ENCODE measurements at places on chromosomes 12 and 14. TPM values are rescaled to one million over a fixed set of nuclear protein-coding genes. Genes with fewer than 3 reads are reported as not detected.

Gene SMOC1
- 0.12 TPM for total RNA-seq

- peak; percentile 89 for DNase-seq
These were observed 43.2 kb downstream of the KRT80 start for GRCh38 chr12:52148464-52149181.

- DNase-seq, result no peak
These were observed 214.2 kb downstream of the CACNA1C start for GRCh38 chr12:2266666-2267620.

GRCh38 chr12:1391722-1392121 lies 202.7 kb downstream of the FBXL14 start:
- no peak for DNase-seq

Gene BAZ1A
- total RNA-seq, result 34.2 TPM

DNA sequence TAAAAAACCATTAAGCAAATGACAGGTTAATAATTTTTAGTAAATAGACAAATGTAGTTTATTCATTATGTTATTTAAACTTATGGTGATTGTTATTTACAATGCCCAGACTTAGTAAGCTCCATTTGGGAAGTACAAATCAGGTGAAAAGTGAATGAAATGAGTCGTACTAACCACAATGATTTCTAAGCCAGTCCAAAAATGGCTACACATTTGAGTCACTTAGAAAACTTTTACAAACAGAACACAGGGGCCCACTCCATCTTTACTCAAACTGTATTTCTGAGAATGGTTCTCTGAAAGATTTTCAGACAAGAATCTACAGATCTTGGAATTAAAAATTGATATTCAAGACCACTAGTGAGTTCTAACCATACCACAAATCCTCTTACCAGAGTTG lies 653.3 kb upstream of the MIS18BP1 start:
- no peak for DNase-seq

GRCh38 chr12:76247026-76247646 lies 101.1 kb downstream of the BBS10 start:
- DNase-seq, result no peak

GRCh38 chr14:60245380-60246177 lies 3.4 kb upstream of the PPM1A start:
- no peak for DNase-seq

DNA sequence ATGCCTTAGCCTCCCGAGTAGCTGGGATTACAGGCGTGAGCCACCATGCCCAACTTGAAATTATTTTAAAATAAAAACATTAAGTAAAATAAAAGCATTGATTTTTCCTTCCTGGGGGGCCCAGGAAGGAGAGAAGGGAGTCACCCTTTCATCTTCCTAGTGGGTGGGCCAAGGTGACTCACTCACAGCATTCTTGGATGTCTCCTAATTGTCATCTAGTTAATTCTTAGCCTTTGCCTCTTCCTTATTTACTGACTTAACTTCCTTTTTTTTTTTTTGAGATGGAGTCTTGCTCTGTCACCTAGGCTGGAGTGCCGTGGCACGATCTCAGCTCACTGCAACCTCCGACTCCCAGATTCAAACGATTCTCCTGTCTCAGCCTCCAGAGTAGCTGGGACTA lies 29.2 kb downstream of the TMEM120B start:
- no peak for DNase-seq

Gene FAM186B
- 3.8 TPM for total RNA-seq

- peak; percentile 91 for DNase-seq
These were observed at the start of gene BLOC1S1 for GRCh38 chr12:55715833-55716581. BLOC1S1 (plus strand) TSS chr12:55716046; CDS start chr12:55716052, 6 bp downstream.

GRCh38 chr12:54047160-54047963 lies 6.3 kb upstream of the HOXC4 start:
- DNase-seq, result no peak

DNA sequence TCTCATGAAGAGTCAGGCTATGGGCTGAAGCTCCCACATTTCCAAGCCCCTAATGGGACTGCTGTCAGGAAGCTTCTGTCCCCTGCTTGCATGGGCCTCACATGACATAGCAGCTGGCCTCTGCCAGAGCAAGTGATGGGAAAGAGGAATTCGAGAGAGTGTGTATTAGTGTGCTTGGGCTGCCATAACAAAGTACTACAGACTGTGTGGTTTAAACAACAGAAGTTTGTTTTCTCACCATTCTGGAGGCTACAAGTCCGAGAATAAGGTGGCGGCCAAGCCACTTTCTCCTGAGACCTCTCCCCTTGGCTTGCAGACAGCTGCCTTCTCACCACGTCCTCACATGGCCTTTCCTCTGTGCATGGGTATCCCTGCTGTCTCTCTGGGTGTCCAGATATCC lies 274.4 kb downstream of the NUAK1 start:
- DNase-seq, result no peak

- DNase-seq, result peak; percentile 75
These were observed 36.9 kb upstream of the PRMT8 start for GRCh38 chr12:3453990-3454680.

Gene SOAT2
- total RNA-seq, result 0.06 TPM

Gene IRAK3
- total RNA-seq, result 0.02 TPM

DNA sequence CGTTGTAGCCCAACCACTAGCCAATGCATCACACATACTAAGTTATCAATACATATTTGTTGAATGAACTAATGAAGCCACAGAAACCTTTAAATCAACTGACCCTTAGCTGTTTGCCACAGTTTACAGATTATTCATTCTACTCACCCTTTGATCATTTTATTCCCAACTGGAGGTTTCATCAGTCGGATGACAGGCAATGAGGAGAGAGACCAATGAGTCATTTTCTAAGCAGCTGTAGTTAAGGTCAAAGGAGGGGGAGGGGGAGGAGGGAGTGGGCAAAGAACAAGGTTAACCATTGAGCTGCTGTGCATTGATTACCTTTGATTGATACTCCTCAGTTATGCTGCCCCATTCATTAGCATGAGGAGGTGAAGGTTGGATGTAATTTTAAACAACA lies 469.5 kb downstream of the VRK1 start:
- DNase-seq, result peak; percentile 60

GRCh38 chr14:104975481-104976197 lies 2.5 kb downstream of the AHNAK2 start:
- DNase-seq, result no peak

DNA sequence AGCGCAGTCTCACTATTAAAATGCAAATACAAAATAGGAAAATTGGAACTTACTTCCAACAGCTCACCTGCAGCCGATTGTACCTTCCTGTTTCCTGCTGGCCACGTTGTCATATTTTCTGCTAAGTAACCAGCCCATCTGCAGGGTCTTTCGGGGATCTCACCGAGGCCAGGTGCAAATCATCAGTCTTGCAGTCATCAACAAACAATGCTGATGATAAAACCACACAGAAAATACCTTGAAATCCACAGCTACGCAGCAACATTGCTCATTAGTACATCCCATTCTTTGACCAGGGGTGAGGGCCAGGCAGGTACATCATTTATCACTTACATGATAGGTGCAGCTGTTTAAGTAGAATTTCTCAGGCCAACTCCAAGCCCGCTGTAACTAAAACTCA lies 406.9 kb downstream of the TMEM121 start:
- peak; percentile 0 for DNase-seq

DNA sequence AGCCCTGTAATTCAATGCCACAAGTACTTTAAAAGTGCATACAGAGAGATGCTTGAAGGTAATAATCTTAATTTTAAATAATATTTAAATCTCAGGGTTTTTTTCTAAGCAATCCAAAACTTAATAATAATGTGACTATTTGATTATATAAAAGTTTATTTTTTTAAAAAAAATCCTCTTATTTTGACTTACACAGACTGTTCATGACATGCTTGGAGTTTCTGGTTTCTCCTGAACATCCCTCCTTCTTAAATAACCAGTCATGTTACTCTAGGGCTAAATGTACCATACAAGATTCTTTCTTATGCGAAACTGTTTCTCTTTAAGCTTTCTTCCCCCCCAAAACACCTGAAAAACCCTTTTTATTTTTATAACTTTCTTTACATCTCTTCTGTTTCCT lies 58.2 kb upstream of the SLC2A13 start:
- no peak for DNase-seq

- DNase-seq, result peak; percentile 97
These were observed 7.9 kb downstream of the DYNC1H1 start for GRCh38 chr14:101972126-101972866.

GRCh38 chr12:13181375-13182070 lies 15.0 kb upstream of the EMP1 start:
- no peak for DNase-seq

- DNase-seq, result no peak
These were observed 10.9 kb downstream of the NOC4L start for GRCh38 chr12:132154941-132155770.

DNA sequence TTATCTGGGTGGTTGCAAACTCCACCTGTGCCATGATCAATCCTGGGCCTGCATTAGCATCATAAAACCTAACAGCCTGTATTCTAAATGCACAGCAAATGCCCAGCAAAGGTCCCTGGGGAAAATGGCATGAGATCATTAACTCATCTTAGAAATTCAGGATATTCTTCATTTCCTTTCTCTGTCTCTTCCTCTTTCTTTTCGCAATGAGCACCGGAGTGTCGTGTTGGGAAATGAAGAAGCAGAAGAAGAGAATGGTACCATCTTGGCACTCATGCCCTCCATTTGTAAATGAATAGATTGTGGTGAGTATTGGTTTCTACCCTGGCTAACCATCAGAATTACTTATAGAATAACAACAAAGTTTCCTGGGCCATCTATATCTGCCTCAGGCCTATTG lies 193.6 kb downstream of the GALC start:
- DNase-seq, result no peak

GRCh38 chr12:130446846-130447654 lies 109.4 kb downstream of the PIWIL1 start:
- DNase-seq, result no peak

- DNase-seq, result no peak
These were observed 462 bp downstream of the KNTC1 start for GRCh38 chr12:122527478-122527944.

GRCh38 chr12:78118036-78118435 lies 287.3 kb downstream of the NAV3 start:
- no peak for DNase-seq
